ENCODE measurements at places on chromosomes 5 and 9.
A peak's percentile ranks its signal among the peaks of the same experiment; 100 is the strongest.

DNA sequence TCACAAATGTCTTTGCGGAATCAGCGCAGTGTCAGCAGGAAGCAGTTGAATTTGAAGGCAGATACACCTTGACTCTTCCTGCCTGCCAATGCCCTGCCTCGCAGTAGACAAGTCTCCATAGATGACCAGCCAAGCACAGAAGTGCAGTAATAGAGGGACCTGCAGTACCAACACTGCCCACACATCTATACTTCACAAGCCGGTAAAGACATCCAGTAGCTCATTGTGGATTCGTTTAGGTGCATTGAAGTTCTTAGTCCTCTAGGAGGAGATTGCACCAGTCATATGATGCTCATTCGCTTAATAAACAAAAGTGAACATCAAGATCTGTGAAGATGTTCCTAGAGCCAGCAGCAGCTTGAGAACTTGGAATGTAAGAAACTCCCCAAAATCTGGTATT, 7.1 kb upstream of the IFNA2 start:
- DNase-seq, result no peak

- DNase-seq, result no peak
Measured at GRCh38 chr5:150227036-150227435, 37.2 kb downstream of the SLC6A7 start.

DNA sequence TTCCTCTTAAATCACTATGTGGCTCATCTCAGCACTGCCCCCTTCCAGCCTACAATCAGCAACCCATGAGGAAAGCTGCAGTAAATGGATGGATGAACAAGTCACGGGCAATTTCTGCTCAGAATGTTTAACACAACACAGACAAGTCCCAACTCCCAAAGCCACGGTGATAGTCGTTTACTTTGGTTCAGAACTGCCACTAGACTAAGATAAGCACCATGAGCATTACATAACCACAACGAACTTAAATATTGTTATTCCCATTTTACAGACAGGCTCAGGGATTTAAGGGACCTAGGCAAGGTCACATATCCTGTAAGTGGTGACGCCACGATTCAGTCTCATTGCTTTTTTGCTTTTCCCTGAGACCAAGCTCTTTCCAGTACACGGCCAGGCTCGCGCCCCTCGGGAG, 2.0 kb upstream of the SMIM27 start:
- no peak for DNase-seq

DNA sequence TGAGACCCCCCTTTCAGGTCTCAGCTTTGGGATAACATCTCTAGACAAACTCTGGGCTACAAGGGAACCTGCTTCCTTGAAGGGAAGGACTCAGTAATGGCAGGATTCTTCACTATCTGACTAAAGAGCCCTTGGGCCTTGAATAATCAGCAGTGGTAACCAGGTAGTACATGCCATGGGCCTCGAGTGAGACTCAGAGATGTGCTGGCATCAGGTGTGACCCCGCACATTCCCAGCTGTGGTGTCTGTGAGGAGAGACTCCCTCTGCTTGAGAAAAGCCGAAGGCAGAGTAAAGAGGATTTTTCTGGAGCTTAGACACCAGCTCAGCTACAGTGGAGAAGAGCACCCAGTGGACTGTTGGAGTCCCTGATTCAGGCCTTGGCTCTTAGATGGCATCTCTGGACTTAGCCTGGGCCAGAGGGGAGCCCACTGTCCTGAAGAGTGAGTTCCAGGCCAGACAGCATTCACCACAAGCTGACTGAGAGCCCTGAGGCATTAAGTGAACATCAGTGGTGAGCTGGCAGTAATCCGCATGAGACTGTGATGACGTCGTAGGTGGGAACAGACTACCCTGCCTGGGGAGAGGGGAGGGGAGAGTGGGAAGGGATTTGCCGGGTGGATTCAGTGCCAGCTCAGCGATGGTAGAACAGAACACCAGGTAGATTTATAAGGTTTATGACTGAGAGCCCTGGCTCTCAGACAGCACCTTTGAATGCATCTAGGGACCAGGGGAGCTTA, 5.3 kb upstream of the ZNF782 start:
- DNase-seq, result no peak

DNA sequence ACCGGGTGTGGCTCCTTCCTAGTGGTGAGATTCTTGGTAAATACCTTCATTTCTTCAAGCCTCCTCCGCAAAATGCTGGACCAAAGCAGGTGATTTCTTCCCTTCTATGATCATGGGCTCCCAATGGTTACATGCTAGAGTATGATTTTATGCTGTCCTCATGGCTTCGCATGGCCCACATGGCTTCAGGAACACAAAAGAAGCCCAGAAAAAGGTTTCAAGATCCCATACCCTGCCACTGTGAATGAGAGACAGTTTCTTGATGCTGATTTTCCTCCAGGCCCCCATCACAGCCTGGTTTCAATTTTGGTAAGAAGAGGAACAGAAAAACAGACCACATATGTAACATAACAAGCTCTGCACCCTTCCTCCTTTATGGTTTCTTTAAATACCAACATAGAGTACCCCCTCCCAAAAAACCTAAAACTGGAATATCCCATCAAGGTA, 2.4 kb upstream of the RXFP3 start:
- no peak for DNase-seq

DNA sequence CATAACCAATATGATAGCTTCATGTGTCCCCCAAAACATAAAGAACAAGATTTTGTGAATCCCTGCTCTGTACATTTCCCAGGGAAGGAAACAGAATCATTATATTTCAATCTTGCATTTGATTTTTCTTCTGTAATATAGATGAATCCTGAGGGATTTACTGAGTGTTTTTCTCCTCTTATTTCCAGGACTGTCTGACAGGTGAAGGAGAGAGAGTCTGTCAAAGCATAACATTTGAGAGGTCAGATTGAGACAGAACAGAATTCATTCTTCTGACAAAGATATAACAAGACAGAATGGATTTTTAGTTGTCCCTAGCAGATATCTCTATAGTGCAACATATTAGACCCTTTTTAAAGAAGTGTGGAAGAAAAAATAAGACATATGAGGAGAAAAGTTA, 354.5 kb upstream of the IZUMO3 start:
- DNase-seq, result no peak

GRCh38 chr5:11013793-11014192, 252.8 kb upstream of the DAP start:
- DNase-seq, result no peak

DNA sequence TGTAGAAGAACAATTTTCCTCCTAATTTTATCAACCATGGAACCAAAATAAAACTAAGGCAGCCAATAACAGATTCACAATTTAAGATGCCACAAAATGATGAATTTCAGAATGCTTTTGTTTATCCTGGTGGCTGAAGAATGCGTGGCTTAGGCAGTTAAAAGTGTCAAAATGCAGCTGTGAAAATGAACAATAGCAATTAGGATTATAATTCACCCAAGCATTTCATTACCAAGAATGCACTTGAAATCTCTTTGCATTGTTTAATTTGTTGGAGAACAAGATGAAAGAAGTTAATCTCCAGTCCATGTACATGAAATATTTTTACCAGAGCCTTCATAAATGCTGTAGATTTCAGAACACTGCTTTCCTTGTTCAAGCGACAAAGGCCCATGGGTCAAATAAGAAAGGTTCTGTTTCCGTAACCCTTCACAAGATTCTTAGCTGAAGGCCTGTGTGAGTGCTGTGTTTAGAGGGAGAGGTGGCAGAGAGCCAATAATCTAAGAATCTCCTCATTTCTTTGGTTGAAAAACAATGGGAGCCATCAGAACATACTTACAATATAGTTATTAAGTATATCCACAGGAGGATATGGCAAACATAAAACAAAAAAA, 39.3 kb downstream of the CLINT1 start:
- DNase-seq, result no peak

- no peak for DNase-seq
Measured at GRCh38 chr5:167219298-167219697, 1072.1 kb upstream of the WWC1 start.

- peak; percentile 85 for DNase-seq
Measured at GRCh38 chr9:112348257-112349007, 15.0 kb upstream of the PTBP3 start.

DNA sequence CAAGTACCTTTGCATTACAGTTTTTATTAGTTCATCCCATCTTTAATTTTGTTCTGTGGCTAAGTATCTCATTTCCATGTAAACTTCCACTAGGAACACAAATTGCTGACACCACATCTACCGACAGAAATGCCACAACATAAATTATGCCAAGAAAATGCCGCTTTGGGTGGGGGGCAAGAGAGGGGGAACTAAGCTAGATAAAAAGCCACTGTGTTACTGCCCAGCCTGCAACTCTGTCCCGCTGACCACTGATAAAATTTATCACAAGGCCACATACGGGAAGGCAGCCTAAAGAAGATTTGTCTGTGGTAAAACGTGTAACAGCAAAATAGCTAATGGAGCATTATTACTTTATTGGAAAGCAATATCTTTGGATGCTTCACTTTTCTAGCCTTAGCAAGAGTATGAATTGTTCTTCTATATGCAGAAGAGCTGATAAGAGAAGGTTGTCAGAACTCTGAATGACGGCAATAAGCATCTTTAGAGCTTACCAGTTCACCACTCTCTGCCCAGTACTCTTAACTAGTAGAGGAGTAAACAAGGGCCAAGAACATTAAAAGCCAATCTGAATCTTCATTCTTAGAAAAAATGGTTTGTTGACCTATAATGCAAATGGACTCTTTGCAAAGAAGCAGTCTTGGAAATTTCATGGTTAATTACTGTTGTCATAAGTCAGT, 172.2 kb upstream of the MEF2C start:
- no peak for DNase-seq

DNA sequence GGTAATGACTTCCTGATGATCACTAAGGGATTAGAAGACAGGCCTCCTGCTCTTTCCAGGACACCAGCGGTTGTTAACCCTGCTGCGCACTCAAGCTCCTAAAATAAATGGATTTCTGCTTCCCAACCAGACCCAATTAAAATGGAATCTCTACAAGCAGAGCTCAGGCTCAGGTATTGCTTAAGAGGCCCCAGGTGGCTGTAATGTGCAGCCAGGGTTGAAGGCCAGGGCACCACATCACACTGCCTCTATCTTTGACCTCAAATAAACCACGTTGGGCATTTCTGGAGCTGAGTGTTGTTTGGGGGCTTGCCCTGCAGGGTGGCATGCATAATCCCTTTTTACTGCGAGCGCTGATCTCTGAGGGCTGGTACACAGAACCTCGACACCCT, 108.0 kb downstream of the FBXO38 start:
- no peak for DNase-seq

- no peak for DNase-seq
Measured at GRCh38 chr9:72807765-72808445, 144.9 kb downstream of the ALDH1A1 start.

DNA sequence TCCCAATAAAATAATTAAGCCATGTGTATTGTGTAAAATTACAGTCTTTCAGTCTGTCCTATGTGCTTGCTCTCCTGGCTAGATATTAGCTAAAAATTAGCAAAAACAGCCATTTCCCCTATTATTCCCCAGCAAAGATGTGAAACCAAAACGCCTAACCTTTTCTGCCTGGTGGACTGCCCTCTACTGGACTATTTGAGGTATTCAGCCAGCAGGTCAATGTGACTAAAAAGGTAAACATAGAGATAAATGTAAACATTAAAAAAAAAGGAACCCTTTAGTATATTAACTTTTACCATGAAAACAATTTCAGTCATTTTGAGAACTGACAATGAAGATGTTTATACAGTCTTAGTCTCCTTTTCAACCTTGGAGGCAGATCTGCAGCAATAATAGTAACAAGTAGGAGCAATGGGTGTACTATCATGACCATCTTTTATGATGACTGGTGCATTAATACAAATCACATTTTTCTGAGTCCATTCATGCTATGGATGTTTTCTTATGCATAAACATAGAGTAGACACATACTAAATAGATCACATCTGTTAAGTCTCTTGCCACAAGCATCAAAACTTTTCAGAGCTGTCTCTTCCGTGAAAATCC, 10.1 kb downstream of the ATG12 start:
- DNase-seq, result no peak

- DNase-seq, result no peak
Measured at GRCh38 chr5:98749046-98749445, 24.4 kb upstream of the RGMB start.

GRCh38 chr9:69283003-69283402, 42.0 kb upstream of the ENTREP1 start:
- DNase-seq, result no peak

GRCh38 chr5:55868846-55869245, 17.7 kb downstream of the IL31RA start:
- DNase-seq, result peak; percentile 52

DNA sequence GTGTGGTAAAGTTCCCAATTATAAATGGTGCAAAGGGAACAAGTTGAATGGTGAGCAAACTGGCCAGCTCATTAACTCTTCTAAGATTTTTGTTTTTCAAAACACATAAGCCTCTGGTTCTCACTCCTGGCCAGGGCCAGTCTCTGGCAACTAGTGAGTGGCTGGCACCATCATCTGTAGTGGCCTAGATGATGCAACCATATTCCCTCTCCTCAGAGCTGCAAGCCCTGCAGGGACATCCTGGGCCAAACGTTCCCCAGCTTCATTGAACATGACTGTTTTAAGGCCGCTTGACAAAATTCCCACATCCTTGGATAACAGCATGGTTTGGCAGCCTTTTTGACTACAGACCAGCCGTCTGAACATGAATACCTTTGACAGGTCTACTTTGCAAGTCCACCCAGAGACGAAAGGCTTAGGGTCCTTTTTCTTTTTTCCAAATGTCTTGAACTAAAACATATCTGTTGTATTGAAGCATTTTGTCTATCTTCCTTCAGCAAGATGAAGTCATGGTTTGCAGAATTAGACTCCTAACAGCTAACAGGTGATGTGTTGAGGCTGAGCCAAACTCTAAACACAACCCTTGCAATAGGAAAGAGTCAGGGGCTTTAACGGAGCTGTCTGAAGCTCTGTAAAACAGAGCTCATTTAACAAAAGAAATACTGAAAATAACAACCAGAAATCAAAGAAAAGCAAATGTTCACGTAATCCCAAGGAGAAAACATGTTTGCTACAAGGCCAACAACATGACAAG, 23.8 kb downstream of the MACROH2A1 start:
- DNase-seq, result no peak

DNA sequence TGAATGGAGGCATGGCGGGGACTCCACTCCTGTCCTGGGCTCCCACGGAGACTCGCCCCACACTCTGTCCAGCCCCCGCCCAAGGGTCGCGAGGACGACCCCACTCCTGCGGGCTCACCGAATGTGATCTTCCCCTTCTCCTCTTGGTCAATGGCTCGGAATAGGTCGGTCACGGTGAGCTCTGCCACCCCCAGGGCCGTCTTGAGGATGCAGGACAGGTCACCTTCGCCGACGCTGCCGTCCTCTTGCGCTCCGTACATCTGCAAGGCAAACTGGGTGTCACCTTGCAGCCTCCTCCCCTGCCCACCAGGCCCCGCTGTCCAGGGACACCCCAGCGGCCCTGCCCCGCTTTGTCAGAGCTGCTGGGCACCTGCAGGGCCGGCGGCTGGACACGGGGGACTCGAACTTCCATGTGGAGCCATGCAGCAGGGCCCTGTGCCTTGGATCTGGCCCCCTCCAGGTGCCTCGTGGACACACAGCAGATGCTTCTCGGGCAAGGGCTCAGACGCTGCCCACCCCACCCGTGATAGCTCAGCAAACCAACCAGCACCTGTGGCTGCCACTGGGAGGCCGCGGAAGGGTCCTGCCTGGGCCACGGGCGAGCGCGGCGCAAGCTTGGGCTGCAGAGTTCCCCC, 21.5 kb upstream of the SLC6A3 start:
- no peak for DNase-seq

All from activated T-cell treated with anti-CD3 and anti-CD28 coated beads, Interleukin-2, amount 50 U/mL, for 48 hours (primary cell).